ENCODE measurements at places on chromosomes 3 and 15.

- DNase-seq: no peak
Measured at GRCh38 chr15:60673918-60674558, 195.1 kb upstream of the ICE2 start.

DNA sequence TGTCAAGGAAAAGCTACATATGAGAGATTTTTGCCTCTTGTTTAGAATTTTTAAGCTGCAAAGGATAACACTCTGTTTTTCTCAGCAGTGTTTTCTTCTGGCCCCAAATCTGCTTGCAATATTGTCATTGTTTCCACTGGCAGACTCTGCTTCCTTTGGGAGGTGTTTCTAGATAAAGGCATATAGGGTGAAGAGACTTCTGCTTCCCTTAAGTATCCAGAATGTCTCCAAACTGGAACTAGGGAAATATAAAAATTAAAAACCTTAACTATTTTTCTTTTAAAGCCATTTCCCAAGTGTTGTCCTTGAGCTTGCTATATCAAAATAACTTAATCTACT lies 225.8 kb downstream of the CGGBP1 start:
- no peak for DNase-seq

GRCh38 chr3:118810499-118811035 lies 224.1 kb downstream of the IGSF11 start:
- DNase-seq: no peak

DNA sequence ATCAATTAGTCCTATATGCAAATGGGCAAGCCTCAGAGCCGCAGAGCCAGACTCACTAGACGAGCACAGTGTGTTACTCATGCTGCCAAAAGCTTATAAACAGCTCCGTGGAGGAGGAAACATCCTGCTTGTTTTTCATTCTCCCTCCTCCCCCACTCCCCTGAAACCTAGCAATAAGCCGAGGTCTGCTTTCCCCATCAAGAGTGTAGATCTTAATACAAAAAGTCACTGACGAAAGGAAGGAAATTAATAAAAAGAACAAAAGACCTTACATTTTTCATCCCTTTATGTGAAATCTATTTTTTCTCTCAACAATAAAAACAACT lies 88.5 kb downstream of the XXYLT1 start:
- no peak for DNase-seq

GRCh38 chr3:57903124-57903890 lies 104.9 kb upstream of the FLNB start:
- no peak for DNase-seq

DNA sequence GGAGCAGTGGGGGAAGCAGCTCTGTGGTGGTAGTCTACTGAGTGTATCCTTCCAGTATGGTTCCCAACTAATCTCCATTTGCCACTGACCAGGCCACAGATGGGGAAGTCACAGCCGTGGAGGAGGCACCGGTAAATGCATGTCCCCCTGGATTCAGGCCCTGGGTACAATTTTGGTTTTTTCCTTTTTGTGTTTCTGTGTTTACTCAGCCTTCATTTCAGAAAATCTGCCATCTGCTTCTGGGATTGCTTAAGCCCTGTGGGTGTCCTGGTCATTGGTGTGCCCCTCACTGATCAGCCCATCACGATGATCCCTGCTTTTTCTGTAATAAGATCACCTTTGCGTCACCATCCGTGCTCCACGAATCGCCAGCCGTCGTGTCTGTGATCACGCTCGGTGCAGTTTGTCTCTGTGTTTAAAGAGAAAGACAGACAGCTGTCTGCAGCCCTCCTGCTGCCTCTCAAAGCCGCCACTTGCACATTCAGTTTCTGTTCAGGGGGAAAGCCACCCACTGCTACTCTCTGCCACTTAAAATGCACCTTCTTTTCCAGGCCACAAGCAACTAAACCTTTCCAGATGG lies 68.9 kb downstream of the DNASE1L3 start:
- no peak for DNase-seq
